HFFc6 (cell line): ENCODE measurements at places on chromosomes 1 and 21.

- DNase-seq: no peak
Observed at GRCh38 chr1:172148213-172148612, 272.3 kb upstream of the C1orf105 start.

- DNase-seq: no peak
Observed at GRCh38 chr1:110734133-110734680, 59.5 kb upstream of the KCNA3 start.

DNA sequence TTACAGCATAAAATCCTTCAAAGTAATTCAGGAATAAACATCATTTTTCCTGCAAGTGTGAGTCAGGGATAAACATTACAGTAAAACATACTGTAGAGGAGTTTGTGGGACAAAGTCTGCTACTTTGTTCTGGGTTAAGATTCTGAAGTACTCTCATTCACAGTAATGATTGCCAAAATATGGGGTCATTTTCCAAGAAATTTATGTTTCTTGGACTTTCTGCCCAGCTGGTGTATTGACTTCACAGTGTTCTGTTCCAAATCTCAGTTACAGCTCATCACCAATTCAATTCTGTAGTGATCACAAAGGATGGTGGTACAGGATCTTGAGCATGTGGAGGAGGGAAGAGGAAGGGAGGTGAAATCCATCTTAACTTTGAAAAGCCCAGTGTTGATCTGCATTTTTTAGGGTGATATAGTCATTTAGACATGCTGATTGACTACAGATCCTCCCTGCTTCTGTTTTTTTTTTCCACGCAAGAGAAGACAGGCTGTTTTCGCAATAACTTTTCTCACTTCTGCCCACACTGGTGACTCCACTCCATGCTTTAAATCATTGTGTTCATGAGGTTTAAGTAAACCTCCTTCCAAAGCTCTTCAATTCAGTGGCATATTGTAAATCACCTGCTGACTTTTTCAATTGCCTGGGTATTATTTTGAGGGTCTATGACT lies 60.4 kb upstream of the C1orf53 start:
- no peak for DNase-seq

DNA sequence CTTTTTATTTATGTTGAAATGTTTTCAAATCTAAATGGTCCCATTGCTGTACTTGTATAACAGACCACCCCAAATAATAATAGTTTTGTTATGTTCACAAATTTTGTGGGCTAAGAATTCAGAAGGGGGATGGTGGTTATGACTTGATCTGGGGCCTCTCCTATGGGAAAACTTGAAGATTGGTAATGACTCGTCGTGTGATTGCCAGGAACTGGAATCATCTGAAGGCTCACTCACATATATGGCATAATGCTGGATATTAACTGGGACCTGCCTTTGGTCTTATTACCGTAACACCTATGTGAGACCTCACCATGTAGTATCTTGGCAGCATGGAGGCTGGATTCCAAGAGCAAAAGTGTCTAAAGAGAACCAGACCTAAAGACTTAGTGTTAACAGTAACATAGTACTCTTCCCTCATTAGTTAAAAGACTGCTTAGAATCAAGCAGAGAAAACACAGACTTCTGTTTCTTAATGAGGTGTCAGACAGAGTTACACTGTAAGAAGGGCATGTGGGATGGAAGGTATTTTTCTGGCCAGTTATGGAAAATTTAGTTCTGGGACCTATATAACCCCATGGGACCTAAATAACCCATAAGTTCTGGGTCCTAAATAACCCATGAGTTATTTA lies 11.9 kb downstream of the LYPLAL1 start:
- no peak for DNase-seq

DNA sequence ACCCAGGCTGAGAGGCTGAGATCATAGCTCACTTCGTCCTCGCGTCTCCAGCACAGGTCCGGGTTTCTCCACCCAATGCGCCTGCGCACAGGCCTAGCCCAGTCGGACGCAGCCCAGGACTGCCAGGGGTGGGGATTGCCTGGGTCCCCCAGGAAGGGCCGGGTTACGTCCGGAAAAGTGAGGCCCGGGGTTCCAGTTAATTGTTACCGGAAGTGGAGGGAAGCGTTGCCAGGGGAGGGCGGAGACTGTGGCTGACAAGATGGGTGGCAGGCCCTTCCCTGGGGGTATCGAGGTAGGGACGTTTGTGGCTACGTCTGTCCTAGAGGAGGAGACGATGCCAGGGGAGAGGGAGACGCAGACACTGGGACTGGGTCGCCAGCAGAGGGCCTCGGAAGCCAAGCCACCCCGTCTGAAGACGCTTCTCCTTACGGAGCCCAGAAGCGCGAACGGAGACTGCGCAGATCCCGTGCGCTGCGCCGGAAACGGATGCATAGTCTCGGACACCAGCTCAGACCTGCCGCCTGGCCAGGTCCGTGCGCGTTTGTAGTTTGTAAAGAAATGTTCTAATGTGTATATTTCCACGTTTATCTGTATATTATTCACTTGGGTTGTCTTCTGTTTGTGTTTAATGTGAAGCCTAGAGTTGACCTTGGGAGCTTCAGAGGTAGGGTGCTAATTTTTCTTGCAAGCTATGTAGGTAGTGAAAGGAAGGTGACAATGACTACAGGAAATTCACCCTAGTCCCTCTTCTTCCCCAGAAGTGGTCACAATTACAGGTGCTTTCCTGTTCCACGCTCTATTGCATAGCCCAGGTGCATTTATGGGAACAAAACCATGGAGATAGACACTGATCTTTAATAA lies 7.3 kb downstream of the RSRP1 start:
- DNase-seq: peak; percentile 93

DNA sequence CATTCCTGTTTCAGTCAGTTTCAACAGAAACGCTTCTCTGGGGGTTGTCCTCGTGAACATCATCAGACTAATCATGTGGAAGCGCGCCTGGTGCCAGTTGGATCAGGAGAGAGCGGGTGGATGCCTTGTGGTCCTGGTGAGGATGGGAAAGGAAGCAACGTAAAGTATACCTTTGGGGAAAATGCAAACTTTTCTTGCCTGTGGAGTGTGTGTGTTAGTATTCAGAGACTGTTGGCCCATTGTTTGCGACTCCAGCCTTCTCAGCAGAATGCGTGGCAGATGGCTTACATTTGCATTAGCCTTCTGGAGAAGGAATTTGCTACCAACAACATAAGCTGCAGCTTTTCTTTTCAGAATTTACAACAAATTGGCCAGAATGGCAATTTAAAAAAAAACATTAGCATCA lies 173.9 kb downstream of the RWDD3 start:
- no peak for DNase-seq

GRCh38 chr1:205049479-205049878 lies 6.5 kb downstream of the CNTN2 start:
- DNase-seq: no peak

GRCh38 chr1:194298007-194298598 lies 1111.7 kb upstream of the B3GALT2 start:
- no peak for DNase-seq

- no peak for DNase-seq
Observed at GRCh38 chr1:28913786-28914227, 562 bp upstream of the EPB41 start.

GRCh38 chr1:228058172-228058948 lies 24.1 kb upstream of the ARF1 start:
- DNase-seq: no peak

- no peak for DNase-seq
Observed at GRCh38 chr21:30146558-30147282, 19.9 kb downstream of the CLDN17 start.

GRCh38 chr1:6002714-6003501 lies 10.7 kb upstream of the NPHP4 start:
- DNase-seq: no peak

- DNase-seq: no peak
Observed at GRCh38 chr1:89668961-89669360, 36.0 kb downstream of the LRRC8C start.

DNA sequence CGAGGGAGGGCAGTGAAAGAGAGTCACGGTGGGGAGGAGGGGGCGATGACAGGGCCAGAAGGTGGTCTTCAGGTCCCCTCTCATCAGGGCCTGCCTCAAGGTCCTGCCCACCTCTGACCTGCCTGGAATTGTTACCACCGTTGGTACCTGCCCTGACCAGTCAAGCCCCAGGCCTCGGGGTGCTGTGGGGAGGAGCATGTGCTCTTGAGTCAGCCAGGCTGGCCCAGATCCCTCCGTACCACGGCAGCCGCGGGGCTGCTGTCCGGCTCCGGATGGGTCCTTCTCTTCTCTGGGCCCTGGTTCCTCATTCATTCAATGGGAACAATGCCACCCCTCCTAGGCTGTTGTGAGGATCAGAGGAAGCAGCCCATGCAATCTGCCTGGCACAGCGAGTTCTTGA lies 22.0 kb downstream of the SERINC2 start:
- DNase-seq: no peak

GRCh38 chr1:14552246-14552965 lies 46.1 kb upstream of the KAZN start:
- no peak for DNase-seq

- no peak for DNase-seq
Observed at GRCh38 chr1:174269989-174270651, 110.8 kb downstream of the RABGAP1L start.

GRCh38 chr1:185300152-185300551 lies 16.9 kb downstream of the IVNS1ABP start:
- DNase-seq: no peak

- DNase-seq: no peak
Observed at GRCh38 chr1:7656557-7657215, 114.4 kb upstream of the VAMP3 start.

GRCh38 chr1:112672842-112673241 lies 1.6 kb upstream of the MOV10 start:
- no peak for DNase-seq

GRCh38 chr1:177229781-177230180 lies 59.0 kb downstream of the BRINP2 start:
- no peak for DNase-seq

DNA sequence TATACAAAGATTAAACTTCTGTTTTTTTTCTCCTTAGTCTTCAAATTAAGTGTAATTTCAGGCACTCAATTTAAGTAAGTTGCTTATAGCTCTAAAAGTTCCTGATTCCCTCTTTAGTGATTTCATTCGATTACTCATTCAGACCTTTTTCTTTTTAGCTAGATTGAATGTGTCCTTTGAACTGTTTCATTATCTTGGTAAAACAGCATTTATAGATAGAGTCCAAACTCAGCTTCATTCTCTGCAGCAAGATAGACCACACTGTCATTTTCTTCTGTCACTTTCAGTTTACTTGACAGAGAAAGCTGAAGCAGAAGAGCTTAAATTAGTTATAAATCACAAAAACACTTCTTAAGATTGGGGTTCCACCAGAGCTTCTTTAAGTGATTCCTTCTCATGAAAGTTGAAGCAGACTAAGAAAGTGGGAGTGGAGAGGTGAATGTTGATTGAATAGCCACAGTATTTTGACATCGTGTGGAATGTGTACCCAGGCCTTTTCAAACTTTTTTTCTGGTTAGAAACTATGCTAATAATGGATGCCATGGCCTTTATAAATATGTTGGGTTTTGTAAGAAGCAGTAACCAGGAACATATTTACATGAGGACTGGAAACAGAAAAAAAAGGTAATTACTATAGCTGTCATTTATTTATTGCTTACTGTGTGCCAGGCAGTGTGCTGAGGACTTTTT lies 52.2 kb downstream of the ZBTB40 start:
- peak; percentile 33 for DNase-seq

DNA sequence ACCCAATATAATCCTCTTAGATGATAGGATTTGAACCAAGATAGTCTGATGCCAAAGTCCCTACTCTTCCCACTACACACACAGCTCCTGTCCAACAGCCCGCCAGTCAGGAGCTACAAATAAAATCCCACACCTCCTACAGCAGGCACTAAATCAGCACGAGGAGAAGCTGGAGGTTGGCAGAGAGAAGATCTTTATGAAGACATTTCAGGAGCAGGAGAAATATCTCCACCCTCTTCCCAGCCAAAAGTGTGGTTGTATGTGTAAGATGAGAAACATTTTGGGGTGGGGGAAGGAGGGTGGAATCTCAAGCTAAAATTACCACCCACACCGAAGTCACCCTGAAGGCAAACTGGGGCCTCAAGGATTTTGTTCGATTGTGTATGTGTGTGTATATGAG lies 54.5 kb downstream of the PLXNA2 start:
- DNase-seq: no peak

DNA sequence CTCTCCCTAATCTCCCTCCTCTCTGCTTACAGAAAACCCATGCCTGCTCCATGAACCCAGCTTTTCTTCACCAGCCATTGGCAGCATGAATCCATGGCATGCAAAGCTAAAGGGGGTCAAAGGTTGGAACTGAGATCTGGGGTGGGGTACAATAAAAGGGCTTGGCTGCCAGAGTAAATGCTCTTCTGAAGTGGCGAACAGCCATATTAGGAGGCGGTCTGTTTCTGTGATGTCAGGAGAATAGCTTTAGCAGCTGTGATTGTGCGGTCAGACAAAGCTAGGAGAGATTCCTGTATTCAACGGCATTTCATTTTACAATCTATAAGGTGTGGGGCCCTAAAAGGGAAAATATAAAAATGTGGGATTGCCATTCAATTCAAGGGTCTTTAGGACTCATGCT lies 71.7 kb upstream of the TMPRSS2 start:
- DNase-seq: no peak

DNA sequence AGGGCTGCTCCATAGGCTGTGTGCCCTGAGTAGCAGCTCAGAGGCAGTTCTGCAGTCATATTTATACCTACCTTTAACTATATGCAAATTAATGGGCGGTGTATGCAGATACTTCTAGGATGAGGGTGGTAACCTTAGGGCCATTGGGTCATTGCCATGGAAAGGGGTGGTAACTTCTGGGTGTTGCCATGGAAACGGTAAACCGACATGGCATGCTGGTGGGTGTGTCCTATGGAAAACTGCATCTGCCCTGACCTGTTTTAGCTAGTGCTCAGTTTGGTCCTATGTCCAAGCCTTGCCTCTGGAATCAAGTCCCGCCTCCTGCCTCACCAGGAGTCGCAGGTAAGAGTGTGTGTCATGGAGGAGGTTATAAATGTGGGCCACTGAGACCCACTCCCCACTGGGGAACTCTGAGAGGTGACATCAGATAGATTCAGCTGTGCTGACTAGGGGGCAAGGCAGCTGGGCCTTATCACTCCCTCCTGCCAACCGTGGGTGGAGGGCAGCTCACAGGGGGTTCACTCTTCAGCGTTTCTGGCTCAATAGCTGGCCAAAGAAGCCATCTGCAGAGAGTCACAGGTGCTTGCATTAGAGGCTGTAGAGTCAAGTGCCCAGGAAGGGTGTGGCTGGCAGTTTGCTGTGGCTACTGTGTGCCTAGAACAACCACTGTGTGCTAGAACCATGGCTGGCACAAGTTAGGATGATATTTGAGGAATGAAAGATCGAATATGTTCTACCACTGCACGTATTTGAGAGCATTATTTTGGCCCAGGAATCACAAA lies 19.0 kb downstream of the BACE2 start:
- DNase-seq: no peak

DNA sequence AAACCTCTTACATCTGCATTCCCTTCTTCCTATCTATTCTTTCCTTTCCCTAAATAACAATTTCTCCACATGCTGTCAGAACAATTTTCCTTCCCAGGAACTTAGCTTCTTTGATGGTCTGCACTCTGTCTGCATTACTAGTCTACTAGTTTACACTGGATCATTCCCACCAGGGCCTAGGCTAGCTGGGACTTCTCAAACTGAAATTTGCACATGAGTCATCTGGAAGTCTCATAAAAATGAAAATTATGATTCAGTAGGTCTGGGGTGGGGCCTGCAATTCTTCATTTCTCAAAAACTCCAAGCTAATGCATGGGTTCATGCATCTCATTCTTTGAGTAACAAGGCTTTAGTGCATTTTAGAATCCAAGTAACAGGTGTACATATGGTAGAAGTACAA lies 74.2 kb downstream of the GABPA start:
- peak; percentile 31 for DNase-seq
